Right ventricle myocardium superior (tissue), 1 donor: ENCODE measurements at places on chromosomes 4 and X. TPM values are rescaled to one million over a fixed set of nuclear protein-coding genes. Genes with fewer than 3 reads are reported as not detected.

- DNase-seq = no peak
These were observed 10.6 kb upstream of the CCNG2 start for GRCh38 chr4:77146186-77147078.

DNA sequence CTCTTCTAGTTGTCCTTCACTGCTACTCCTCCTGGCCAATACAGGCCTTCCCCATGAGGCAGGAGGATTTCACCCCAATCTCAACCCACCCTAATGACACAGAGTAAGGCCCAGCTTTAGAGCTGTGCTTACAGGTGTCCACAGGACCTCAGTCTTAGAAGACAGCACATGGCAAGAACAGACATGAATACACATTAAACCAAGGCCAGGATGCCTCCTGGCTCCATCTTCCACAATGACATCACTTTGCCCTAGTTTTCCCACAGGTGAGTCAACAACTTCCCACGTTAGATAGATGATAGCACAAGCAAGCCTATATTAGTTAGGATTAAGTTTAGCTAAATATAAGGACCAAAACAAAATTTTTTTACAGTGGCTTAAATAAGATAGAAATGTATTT lies 63.8 kb upstream of the NOCT start:
- DNase-seq = no peak

Gene PASD1
- not detected for total RNA-seq

DNA sequence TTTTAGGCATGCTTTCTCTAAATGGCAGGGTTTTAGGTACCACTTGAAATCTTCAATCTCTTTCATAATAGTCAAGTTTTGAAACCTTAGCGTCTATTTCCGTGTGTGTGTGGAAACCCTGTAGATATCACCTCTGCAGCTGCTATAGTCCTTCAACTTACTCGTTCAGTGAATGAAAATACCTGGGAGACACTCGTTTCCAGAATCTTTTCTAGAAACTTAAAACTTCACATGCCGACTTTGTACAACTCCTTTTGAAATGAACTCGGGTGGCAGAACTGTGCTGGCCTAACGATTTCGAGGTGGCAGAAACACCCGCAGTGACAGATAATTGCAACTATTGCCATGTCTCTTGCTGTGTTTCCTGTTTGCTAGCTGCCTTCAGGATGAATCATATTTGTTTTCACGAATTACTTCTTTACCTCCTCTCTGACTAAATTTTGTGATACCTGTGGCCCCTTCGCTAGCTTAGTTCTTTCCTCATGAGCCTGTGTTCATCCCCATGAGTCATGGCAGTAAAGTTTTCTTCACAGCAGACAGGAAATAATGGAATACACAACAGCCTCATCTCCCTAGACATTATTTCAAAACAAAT lies 104.7 kb upstream of the SMIM10 start:
- DNase-seq = no peak

DNA sequence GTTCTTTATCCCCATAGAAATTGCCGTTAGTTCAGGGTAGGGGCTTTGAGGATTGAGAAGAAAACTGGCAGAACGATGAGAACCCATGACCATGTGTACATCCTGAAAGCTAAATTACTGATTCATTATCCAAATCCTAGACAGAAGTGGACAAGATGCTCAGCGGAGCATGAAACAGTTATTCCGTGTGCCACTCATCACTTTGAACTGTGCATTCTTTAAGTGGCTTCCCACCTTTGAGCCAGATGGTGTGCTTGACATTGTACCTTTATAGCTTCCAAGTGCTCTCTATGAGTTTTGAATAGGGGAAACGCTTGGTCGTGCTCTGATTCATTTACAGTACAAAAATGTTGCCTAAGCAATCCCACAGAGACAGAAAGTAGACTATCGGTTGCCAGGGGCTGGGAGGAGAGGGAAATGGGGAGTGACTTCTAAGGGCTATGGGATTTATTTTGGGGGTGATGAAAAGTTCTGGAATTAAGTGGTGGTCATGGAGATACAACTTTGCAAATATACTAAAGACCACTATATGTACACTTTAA lies 100.0 kb downstream of the DOCK11 start:
- DNase-seq = no peak

DNA sequence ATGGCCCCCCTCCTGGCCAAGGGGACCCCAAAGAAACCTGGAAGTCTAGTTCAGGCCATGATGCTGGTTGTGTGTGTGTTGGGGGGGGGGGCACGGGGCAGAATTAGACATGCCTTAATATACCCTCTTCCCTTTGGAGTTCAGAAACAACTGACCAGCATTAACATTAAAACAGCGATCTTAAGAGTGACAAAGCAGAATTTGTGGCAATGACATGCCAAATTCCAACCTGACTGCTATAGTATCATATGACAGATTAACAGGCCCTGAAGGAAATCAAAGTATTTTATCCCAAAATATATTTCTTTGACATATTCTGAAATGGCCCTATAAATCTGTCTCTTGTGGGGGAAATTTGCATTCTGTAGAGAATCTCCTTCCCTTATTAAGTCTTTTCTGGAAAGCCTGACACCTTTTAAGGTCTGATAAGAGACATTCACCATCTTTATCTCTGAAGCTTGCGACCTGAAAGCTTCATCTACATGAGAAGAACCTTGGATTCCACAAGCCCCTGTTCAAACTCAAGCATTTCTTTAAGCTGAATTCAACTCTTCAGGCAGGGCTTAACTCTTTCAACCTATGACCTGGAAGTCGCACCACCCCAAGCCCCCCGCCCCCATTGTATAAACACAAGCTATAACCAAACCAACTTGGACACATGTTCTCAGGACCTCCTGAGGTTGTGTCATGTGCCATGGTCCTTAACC lies 40.2 kb downstream of the ABCB7 start:
- no peak for DNase-seq

GRCh38 chrX:75155447-75155826 lies 646 bp downstream of the ABCB7 start:
- DNase-seq = no peak

Gene MAGEA8
- not detected for total RNA-seq

GRCh38 chrX:12711435-12712040 lies 79.7 kb upstream of the PRPS2 start:
- DNase-seq = no peak

DNA sequence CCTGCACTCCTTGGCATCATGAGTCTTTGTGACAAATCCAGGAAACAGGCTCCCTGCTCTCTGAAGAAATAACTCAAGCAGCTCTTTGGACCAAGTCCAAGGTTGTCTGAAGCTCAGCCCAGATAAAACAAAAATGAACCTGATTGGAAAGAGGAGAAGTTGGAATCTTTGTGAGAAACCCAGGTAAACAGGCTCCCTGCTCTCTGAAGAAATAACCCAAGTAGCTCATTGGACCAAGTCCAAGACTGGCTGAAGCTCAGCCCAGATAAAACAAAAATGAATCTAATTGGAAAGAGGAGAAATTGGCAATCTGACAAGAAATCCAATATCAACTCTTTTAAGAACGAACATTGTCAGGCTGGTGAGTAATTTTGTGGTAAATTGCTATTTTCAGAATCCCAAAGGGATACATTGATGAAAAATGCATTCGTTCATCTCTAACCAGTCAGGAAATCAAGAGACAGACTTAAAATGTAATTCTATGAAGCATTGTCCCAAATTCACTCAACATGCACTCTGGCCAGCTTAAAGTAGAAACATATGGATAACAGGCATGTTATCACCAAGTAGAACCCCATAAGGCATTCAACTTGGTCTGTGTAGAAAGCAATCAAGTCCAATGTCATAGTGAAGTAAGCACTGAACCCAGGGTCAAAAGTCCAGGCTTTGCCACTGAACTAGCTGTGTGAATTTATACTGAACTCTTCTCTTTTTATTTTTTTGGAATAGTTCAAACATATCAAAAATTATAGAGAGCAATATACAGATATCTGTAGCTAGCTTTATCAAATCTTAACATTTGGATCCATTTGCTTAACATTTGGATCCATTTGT lies 16.8 kb upstream of the NFXL1 start:
- DNase-seq = no peak

Gene CCDC120
- total RNA-seq = 1.2 TPM

GRCh38 chrX:40167850-40168479 lies 70.2 kb upstream of the BCOR start:
- peak; percentile 60 for DNase-seq

GRCh38 chr4:139297001-139297410 lies 4.3 kb upstream of the NAA15 start:
- no peak for DNase-seq

DNA sequence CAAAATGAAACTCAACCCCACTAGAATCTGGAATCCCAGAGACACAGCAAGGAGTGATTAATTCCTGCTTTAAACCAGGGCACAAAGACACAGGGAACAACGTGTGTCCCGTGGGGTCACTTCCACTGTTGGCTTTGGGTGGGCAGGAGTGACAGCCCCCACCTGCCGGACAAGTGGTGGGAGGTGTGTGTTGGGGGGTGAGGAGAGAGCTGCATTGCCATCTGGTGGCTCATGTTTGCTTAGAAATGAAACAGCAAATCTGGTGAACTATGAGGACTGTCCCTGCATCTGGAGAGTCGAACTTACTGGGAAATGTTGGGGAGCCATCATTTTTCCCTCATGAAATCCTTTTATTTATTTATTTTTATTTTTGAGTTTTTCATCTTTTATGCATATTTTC lies 75.9 kb upstream of the AFAP1 start:
- no peak for DNase-seq
